ENCODE measurements at places on chromosomes 1 and 21.

- no peak for DNase-seq
Measured at GRCh38 chr1:51997974-51998382, 7.5 kb upstream of the RAB3B start.

GRCh38 chr1:115564201-115564600, 77.6 kb upstream of the VANGL1 start:
- no peak for DNase-seq

DNA sequence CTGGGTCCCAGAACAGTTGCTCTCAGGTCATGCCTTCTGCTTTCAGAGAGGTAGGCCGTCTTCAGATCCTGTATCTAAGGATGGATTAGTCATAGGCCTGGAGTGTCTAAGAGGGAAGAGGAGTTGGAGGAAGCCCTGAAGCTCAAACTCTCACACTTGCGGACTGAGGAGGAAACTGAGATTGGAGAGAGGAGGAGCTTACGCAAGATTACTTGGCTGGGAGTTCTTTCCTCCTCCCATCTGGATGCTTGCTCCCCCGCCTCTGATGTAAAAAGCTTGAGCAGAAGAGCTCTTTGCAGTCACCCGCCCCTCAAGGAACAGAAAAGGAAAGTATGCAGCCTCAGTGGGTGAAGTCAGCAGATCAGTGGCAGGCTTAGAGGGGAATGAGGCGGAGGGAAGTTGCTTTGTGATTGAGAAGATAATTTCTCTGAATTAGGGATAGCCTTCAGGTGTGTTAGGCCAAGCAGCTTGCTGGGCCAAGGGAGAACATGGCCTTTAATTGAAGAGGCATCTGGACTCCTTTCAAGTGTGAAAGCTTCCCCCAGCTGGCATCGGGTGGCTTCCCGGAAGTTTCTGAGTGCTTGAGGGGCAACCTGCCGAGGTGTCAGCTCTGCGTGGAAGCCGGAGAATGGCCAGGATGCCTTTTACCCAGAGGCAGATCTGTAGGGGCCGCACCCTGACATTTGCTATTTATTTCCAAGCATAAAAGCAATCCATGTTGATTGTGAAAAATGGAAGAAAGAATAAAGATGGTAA, 6.6 kb downstream of the ADORA1 start:
- DNase-seq = no peak

DNA sequence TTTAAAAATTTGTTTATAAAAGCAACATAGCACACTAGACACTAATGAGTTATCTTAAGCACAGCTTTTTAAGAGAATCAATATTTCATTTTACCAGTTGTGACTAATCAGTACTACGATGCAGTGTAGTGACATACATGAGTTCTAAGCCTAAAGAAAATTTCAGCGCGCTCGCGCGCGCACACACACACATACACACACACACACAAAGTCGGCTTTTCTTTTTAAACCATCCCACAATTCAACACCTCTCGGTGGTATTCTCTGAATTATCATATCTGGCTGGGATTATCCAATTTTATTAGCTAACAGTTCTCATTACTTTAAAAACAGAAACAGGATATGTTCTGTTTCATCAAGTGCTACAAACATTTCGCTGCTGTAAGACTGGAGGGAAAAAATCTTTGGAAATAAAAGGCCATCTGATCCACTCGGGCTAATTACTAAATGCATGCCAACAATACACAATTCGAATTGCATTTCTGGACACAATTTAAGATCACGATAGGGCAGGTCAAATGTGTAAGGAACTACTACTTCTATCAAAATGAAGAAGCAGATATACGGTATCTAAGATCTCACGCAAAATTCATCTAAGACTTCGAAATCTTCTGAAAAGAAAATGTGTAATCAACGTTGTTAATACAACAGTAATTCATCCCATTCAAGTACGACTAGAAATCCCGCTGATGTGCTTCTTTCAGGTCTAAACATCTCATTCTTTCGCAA, 1.2 kb downstream of the TUT4 start:
- no peak for DNase-seq

DNA sequence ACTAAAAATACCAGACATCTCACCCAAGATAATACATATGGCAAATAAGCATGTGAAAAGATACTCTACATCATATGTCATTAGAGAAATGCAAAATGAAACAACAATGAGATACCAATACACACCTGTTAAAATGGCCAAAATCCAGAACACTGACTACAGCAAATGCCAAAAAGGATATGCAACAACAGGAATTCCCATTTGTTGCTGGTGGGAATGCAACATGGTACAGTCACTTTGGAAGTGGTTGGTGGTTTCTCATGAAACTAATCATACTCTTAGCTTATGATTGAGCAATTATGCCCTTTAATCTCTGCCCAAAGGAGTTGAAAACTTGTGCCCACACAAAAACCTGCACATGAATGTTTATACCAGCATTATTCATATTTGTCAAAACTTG, 6.4 kb upstream of the RGS2 start:
- no peak for DNase-seq

DNA sequence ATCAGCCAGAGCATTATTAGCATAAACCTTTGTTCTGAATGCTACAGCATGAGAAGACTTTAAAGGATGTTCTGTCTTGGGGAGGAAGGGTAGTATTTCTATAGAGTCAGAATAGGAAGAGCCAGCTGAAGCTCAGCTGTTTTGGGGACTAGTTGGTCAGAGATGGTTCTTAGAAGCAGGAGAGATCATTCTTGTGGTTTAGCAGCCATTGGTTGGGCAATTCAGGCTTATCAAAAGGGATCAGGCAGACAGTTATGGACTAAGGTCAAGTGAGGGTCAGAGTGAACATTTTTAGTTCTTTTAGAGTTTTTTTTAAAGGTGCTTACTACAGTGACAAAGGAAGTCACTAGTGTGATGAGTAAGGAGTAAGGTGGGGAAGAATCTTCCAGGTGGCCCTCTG, 245.5 kb downstream of the RPS6KC1 start:
- no peak for DNase-seq

DNA sequence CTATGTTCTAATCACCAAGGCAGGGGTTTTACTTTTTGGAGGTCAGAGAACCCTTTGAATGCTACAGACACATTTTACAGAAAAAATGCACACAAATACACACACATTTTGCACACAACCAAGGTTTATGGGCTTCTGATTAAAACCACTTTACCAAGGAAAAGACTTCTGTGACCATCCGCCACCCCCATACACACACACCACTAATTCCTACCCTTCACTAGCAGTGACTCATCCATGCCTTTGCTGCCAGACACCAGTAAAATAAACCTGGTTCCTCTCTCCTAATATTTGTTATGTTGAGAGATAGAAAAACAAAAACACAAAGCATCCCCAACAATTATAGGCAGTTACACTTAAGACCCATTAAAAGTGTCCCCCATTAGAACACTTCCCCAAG, 12.9 kb downstream of the PIGM start:
- no peak for DNase-seq

- DNase-seq = no peak
Measured at GRCh38 chr1:212482637-212483441, 50.1 kb downstream of the NENF start.

DNA sequence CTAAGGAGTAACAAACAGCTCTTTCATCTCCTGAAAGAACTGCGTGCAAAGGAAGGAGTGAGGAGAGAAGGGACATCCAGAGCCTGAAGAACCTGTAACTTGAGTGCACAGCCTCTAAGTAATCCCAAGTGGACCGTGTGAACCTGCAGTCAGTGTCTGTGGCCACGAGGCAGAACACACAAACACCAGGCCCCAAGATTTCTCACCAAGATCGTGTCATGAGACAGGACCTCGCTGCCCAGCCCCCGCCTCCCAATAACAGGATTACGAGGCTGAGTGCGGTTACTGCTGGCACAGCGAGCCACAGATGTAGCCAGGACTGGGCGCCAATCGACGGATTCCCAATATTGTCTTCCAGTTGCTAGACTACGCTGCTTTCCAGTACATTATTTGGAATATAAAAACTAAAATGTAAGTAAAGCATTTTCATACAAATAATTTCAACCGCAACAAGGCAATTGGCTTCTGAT, 101.3 kb upstream of the SLC25A33 start:
- DNase-seq = peak; percentile 23

DNA sequence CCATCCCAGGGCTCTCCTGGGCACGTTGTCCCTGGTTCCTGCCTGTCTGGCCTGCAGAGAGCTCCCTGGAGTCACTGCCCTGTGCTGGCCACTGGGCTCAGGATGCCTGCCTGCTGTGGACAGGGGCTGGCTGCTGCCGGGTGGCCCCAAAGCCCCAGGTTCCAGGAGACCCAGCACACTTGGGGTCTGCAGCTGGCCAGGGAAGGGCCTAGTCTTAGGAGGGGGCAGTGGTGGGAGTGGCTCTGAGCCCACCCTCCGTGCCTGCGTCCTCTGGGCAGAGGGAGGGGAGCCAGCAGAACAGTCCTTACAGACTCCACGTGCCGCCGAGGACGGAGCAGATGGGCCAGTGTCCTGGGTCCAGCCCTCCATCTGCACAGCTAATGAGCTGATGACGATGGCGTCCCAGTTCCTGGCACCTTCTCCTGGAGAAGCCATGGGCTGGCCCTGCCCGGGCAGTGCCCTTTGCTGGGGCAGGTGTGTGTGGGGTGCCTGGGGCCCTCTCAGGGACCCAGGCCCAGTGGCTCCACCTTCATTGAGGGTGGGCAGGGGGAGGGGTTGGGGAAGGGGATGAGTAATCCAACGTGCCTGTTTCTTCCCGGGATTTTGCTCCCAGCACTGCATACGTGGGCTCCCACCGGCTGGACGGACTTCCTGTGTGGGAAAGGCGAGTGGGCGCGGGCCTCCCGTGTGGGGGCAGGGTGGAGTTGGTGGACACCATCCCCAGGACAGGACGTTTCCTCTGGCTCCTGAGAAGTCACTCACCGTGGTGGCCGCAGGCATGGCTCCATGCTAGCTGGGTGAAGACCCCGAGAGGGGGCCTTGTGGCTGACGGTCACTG, 6.8 kb upstream of the PLCH2 start:
- no peak for DNase-seq

GRCh38 chr1:85070972-85071492, 22.7 kb upstream of the MCOLN3 start:
- DNase-seq = no peak

- DNase-seq = no peak
Measured at GRCh38 chr1:63950023-63950422, 176.2 kb downstream of the ROR1 start.

GRCh38 chr1:89754518-89754917, 66.3 kb upstream of the LRRC8D start:
- no peak for DNase-seq

DNA sequence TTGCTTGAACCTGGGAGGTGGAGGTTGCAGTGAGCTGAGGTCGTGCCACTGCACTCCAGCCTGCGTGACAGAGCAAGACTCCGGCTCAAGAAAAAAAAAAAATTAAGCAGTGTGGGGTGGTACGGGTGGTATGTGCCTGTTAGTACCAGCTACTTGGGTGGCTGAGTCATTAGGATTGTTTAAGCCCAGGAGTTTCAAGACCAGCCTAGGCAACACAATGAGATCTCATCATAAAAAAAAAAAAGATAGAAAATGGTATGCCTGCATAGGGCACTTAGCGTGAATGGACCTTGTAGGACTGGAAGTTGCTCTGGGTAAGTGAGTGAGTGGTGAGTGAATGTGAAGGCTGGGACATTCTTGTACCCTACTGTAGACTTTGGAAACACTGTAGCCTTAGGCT, 37.0 kb downstream of the TBCE start:
- DNase-seq = no peak

DNA sequence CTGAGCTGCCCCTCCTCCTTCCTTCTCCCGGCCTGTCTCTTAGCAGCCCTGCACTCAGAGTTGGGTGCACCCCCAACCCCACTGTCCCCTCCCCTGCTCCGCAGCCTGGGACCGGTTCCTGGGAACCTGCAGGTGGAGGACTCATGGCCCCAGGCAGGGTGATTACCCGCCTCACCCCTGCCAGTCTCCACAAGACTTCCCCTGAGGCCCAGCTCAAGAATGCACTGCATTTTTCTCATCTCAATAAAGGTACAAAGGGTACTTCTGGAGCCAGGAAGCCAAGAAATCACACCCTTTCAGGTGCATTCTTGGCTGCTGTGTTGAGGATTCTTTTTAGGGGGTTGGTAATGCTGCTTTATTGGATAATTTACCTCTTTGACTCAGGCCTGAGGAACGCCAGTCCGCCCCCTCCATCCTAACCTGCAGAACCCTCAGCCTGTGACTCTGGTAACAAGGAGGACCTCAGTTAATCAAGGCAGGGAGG, 126.3 kb upstream of the TMPRSS2 start:
- DNase-seq = no peak

- no peak for DNase-seq
Measured at GRCh38 chr1:19884312-19884711, 2.1 kb downstream of the OTUD3 start.

DNA sequence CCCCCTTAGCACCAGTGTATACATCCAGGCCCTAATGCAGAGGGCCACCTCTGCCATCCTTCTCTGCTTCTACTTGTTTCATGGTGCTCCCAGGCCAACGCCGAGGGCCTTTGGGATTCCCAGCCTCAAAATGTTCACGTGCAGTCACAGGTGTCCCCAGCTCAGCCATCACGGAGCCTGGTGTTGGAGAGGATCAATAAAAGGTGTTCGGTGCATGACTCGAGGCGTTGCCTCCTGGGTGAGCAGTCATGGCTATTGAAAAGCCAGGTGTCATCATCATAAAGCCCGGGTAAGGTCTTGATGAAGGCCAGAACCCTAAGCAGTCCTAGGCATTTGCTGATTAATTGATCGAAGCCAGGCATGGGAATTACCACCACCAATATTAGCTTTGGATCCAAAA, 76.1 kb downstream of the ABCA4 start:
- no peak for DNase-seq

- DNase-seq = no peak
Measured at GRCh38 chr1:72724951-72725861, 442.9 kb upstream of the NEGR1 start.

DNA sequence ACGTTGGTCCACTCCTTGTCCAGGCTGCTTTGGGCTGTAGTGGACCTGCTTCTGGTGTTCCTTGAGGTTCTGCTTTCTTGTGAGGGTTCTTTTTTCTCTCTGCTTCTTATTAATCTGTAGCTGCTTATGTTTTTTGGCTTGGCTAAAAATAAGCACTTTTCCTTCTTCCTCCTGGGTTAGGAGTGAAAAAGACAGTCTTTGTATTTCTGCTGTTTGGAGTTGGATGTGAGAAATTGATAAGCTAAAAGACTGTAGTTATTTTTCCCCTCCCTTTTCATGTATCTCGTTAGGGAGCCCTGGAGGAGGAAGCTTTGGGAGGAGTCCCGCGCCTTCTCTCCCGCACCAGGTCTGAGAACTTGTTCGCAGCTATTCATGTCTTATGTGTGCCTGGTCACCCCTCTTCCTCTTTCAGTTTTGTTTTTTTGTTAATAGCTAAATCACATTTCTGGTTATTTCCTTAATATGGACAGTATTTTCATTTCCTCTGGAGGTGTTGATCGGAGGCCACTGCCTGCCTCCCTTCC, 79.0 kb downstream of the GALNT2 start:
- DNase-seq = no peak

- DNase-seq = peak; percentile 59
Measured at GRCh38 chr1:44500181-44501046, 95.4 kb downstream of the RNF220 start.

DNA sequence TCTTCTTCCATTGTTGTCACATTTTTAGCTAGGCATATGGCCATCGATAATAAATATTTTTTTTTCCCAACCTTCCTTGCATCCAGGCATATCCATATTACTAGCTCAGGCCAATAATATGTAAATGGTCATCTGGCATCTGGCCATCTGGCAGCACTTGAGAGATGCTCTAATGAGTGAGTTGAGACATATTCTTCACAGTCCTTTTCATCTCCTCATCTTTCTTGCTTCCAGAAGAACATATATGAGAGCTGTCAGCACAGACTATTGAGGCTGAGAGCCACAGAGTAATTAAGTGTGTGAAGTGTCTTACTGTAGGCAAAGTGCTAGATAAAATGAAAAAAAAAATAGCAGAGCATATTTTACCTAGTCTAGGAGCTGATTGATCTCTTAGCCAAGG, 628.4 kb upstream of the TMPRSS15 start:
- no peak for DNase-seq
